ENCODE measurements at places on chromosomes 5 and 9.

DNA sequence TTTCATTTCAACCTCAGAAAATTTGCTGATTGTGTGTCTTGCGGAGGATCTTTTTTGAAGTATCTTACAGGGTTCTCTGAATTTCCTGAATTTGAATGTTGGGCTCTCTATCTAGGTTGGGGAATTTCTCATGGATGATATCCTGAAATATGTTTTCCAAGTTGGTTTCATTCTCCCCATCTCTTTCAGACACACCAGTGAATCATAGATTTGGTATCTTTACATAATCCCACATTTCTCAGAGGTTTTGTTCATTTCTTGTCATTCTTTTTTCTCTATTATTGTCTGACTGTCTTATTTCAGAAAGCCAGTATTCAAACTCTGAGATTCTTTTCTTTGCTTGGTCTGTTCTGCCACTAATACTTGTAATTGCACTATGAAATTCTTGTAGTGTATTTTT, 456.9 kb downstream of the PRELID2 start:
- no peak for DNase-seq

- no peak for DNase-seq
Observed at GRCh38 chr5:147673266-147673665, 109.3 kb downstream of the JAKMIP2 start.

- DNase-seq, result no peak
Observed at GRCh38 chr9:123686829-123687192, 243.1 kb downstream of the DENND1A start.

GRCh38 chr9:84151640-84152039, 171.0 kb downstream of the RMI1 start:
- DNase-seq, result no peak

DNA sequence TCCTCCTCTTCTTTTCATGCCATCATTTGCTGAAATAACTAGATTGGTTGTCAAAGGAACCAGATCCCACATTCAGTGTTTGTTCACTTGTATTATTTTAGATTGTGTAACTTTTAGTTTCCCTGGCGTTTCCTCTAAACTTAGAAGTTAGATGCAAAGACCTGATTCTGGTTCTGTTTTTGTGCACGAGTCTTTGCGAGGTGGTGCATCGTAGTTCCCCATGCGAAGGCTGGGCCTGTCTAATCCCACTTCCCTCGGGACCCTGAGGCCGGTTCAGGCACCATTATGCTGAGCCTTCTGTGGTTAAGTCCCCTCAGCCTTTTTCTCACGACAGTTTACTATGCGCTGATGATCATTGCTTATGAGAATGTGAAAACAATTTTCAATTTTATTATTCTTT, 219.1 kb upstream of the OTULINL start:
- DNase-seq, result no peak

DNA sequence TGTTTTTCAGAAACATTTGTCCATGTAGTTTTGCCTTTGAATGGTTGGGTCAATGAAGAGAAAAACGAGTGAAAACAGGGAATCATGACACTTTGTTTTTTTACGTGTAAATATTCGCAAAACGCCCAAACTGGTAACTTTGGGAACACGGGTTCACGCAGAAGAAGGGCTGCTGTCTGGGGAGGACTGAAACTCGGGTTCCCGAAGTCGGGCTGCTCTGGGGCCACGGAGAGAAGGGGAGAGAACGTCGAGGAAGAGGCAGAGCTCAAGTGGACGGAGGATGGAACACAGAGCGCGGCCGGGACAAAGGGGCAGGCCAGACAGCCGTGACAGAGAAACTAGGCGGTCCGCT, 478 bp upstream of the SETD9 start:
- DNase-seq, result peak; percentile 69

DNA sequence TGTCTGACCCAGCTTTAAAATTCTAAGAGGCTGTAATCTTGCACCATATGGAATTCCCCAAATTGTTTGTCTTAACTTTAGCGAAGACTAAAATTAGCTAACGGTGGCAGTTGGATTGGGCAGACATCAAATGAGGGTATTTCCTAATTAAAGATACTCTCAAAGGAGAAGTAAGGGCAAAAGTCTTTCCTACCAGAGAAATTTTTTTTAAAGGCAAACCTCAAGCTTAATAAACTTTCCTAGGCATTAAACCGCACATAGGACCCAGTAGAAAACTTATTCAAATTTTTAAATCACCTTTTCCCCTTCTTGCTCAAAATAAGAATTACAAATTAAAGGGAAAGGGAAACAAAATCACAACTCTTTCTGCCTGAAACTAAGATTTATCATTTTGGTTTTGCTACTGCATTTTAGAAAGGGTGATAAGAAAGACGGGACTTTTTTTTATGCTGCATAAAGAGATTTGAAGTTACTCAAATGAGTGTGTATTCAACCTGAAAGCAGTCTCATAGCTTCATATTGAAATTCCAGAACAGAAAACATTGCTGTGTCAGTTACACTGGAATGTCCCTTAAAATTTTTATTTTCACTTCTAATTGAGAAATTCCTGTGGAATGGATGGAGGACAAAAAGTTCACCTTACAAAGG, 189.1 kb upstream of the PTGER4 start:
- DNase-seq, result no peak

DNA sequence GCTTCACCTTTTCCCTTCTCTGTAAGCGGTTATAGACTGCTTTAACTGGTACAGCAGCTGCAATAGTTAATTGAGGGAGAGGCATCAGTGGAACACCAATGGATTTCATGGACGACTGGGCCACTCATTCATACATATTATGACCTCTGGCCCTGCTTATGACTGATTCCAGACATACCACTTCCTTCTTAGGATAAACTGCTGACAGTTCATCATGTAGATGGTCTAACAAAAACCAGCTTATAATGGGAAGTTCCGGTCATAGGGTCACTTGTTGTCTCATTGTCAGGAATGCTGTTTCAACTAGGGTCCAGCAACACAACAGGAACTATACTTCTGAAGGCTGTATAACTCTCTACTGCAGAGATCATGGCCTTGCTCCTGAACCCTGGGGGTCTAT, 265.2 kb upstream of the RASA1 start:
- DNase-seq, result no peak

DNA sequence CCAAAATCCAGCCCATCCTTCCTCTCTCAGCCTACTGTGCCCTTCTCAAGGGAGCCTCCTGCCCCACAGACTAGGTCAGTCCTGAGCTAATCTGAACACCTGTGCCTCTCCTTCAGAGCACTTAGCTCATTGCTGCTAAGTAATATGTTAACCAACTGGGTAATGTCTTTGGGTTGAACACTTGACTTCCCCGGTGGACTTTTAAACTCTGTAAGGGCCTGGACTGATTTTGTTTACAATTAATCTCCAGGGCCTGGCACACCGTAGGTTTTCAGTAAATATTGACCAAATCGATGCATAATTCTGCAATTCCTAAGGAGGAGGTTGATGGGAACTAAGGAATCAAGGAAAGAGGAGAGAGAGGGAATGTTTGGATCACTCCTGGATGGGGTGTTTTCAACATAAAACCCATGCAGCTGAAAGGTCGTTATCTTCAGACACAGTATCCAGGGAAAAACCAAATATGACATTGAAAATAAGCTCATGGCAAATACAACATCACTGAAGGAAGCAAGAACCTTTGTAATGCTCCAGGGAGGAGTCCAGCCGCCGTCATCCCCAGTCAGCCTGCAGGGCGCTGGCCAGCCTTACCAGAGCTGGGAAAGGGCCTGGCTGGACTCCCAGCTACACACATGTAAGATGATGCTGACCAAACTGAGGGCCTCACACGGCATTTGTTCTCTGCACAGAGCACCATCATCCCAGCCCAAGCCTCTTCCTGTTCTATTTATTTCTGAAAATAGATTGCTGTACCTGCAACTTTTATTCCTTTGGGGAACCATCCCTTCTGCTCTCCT, 166.3 kb downstream of the C5orf15 start:
- DNase-seq, result peak; percentile 50

- no peak for DNase-seq
Observed at GRCh38 chr9:120555839-120556238, 24.1 kb downstream of the CDK5RAP2 start.

DNA sequence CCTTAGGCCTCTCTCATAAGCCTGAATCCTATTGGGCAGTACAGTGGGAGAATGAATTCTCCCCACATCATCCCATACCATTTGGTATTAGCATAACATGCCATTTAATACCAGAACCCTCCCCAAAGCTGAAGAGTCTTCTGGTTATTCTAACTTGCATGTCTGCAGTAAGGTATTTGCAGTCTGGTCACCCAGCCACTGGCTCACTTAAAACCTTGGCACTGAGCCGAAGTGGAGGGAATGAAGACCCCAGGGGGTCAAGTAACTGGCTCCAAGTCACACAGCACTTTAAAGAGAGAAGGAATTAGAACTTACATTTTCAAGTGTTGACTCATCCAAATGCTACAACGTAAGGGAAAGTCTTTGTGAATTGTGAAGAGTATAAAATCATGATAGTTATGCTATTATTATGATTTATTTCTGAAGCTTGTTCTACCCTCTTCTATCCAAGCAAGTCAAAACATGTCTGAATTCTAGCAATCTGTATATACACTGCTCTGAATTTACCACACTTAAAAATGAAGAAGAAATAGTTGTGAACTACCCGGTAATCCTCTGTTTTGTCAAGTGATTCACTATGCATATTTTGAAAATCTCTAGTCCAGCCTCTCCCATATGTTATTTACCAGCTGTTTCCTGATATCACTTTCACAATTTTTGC, 28.5 kb downstream of the GLRA1 start:
- DNase-seq, result peak; percentile 38

GRCh38 chr5:54758038-54758437, 227.4 kb downstream of the ESM1 start:
- DNase-seq, result peak; percentile 40

DNA sequence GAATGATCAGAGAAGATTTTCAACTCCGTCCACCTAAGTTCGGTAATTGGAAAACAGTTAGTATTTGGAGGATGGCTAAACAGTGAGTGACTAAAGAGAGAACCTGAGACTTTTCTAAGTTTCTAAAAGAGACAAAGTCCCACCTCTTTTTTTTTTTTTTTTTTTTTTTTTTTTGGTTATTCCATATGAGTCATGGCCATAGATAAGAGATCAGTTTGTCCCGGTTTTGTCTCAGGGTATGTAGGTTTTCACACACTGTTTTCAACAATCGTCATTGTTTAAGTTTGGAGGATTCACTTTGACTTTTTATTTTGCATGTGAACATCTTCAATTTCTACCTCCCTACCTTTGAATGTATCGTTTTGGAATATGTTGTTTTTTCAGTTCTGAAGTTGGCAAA, 85.9 kb downstream of the NTRK2 start:
- no peak for DNase-seq

DNA sequence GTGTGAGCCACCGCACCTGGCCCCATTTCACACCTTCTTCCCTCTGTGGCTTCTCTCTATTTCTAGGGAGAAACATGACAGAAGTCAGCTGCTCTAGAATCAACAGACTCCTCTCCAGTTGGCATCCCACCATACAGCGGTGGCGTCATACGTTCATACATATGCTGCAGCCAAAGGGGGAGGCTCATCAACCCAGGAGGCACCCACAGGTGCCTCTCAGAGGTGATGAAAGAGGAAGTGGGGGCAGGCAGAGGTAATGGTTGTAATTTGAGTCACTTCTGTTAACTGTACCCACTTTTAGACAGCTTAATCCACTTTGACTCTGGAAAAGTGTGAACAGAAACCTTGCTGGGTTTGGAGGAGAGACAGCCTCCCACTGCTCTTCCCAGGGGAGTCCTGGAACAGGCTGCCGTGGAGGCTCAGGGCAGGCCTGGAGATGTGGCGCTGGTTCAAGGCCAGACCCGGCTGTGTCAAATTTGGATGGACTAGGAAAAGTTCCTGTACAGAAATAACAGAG, 47.3 kb upstream of the SUB1 start:
- DNase-seq, result no peak

DNA sequence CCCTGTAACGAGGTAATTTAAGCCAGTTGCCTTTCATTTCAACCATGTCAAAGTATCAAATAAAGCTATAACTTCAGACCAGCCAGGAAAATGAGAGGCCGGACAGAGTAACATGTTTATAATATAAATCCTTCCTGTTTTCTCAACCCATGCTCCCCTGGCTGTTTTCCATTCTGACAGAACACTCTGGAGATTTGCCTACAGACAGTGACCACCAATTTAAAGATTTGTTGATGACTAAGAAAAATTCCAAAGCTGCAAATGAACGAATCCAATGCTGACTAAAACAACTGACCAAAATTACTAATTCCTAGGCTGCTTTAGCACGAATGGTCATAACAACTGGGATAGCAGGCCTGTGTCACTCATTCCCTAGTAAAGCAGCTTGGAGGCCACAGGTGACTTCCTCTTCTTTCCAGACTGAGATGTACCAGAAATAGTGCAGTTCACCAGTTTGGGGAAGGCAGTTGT, 141.4 kb downstream of the AOPEP start:
- peak; percentile 76 for DNase-seq
